ENCODE measurements at places on chromosomes 3 and 15.

GRCh38 chr15:73337187-73337586 is 31.6 kb downstream of the HCN4 start:
- no peak for DNase-seq

GRCh38 chr15:93070551-93071296 is 18.3 kb downstream of the RGMA start:
- DNase-seq = no peak

DNA sequence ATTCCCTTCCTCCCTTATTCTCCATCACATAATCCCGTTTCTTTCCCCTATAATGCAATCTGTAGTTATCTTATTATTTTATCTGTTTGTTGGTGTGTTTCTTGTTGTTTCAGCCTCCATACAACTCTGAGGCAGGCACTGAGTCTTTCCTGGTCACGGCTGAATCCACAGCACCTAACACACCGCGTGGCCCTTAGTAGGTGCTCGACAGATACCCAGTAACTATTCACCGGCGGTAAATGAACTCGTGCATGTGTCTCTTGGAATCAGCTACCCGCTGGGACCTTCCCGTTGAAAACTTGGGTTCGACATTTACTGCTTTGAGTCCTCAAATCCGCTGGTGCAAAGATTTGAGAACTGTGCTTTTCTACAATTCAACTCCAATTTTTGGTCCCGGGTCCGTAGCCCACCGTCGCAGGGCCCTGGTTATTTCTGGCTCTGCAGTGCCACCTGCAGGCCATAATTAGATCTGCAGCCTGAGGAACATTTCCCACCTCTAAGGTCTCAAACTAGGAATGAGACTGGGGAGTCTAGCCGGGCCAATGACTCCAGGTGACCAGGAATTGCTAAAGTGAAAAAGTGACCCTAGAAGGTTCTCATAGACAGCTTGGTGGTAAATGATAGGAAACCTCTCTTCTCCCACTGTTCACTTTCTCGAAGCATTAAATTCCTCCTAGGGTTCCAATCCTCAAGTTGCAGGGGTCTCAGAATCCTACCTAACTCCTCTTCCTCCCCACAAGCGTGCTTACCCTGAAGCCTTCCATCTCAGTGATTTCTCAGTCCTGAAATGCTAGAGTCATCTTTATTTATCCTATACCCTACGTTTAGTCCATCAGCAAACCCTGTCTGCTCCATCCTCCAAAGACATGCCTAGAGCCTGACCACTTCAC is 40.0 kb upstream of the TRH start:
- DNase-seq = peak; percentile 48

- DNase-seq = no peak
Observed at GRCh38 chr3:31439890-31440750, 92.6 kb upstream of the STT3B start.

GRCh38 chr3:159929171-159930141 is 59.2 kb upstream of the IL12A start:
- DNase-seq = no peak

GRCh38 chr15:61459785-61460707 is 230.9 kb upstream of the RORA start:
- no peak for DNase-seq

GRCh38 chr15:42996871-42997270 is 76.3 kb upstream of the TTBK2 start:
- DNase-seq = no peak

DNA sequence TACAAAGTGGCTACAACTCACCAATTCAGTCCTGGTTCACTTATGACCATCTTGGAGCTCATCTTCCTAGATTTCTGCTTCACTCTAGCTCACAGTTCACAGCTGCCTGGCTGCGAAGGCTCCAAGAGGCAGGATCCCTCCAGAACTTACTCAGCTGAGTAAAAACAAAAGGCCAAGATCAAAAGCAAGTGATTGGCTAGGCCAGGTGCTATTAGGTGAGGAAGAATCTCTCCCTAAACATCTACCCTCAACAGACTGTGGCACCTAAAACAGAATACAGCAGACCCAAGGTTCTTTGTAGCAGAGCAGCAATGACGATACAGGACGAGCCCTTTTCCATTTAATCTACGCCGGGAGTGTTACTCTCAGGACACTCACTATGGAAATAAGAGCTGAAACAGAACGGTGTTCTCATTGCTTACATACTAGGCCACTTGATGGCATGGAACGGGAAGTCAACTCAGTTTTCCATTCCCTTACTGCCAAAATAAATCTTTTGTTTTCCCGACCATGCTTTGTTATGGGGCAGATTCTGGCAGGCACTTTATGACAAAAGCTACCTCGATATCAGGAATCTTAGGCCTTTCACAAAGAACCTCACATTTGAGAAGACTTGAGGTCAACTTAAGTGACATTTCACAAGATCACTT is 901 bp downstream of the ICE2 start:
- DNase-seq = no peak

- no peak for DNase-seq
Observed at GRCh38 chr3:23941440-23941839, 3.6 kb upstream of the NR1D2 start.

- no peak for DNase-seq
Observed at GRCh38 chr3:46097691-46098241, 70.5 kb upstream of the XCR1 start.

DNA sequence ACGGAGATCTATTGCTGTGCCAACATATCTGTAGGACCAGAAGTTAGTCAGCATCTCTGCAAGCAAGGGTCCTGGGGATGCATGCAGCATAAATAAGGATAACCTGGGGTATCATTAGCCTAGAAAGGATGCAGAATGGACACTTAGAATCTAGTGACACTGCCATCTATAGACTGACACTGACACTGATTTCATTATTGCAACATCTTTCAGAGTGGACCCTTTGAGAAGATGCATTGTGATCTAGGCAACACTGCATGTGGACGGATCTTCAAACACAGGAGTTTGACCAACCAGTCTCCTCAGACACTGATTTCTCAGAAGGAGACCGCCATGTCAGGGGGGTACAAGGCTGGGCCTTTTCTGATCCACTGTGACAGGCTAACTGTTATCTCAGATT is 52.4 kb downstream of the SCN10A start:
- no peak for DNase-seq

DNA sequence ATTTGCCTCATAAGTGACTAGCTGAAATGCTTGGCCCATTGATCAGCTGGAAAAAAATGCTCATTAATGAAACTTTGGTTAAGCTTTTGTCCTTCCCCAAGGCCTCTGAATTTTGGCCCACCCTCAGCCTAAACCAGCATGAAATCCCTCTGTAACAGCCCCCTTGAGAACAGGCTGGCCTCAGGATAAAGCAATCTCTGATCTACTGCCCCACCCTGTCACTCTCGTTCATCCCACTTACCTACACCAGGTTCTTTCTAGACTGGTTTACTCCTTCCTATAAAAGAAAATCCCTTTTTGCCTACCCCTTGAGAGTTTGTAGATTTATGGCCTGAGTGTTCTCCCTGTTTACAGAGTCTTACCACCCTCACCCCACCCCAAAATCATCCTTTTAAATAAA is 3.4 kb upstream of the AEN start:
- DNase-seq = no peak

DNA sequence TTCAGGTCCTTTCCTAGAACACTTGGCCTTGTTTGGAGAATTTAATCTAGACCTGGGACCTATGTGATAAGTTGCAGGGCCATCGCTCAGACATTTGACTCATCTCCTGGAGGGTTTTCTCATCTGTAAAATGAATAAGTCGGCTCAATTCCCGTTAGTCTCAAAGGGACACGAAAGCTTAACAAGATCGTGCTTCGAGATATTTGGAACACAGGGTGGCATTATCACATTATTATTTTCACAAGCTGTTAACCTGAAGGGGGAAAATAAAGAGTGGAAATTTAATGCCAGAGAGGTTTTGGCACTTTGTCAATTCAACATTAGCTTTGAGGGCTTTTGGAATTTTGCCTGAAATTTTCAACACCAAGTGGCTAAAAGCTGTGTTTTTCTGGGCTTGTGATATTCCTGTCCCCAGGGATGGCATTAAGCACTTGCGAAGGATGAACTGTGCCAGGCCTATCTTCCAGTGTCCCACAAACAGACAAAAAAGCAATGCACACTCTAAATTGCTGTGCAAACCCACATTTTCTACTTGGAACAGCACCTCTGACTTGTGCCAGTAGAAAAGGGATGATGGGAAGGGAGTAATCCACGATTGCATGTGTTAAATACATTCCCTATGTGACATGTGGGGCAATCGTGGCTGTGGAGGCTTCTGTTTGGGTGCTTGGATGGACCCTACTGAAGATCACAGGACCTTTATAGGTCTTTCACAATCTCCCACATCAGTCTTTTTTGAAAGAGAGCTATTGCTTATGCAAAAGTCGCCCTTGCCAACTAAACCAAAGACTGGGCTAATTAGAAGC is 478.7 kb downstream of the MFSD1 start:
- no peak for DNase-seq

DNA sequence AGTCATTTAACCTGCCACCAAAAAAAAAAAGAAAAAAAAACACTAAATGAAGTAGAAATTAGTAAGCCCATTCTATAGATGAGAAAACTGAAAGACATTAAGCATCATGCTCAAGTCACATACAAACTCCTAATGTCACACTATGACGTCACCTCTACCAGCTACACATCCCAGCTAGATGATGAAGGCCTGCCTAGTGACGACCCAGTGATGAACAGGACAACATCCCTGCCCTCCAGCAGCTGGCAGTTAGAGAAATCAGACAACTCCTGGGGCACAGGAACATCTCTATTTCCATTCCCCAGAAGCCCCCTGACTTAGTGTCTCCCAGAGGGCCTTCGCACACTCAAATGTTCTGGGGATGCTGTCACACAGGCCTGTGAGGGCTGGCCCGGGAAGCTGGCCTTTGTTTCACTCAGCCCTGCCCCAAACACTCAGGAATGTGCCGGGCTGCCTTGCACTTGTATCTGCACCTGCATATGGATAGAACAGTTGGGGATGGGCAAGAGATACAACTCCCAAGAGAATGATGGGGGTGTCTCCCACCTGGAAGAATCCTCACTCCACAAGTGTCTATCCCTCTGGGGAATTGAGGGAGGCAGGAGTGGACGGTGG is 7.0 kb upstream of the HAPLN3 start:
- DNase-seq = no peak

- no peak for DNase-seq
Observed at GRCh38 chr3:157872902-157873301, 233.3 kb downstream of the SHOX2 start.

DNA sequence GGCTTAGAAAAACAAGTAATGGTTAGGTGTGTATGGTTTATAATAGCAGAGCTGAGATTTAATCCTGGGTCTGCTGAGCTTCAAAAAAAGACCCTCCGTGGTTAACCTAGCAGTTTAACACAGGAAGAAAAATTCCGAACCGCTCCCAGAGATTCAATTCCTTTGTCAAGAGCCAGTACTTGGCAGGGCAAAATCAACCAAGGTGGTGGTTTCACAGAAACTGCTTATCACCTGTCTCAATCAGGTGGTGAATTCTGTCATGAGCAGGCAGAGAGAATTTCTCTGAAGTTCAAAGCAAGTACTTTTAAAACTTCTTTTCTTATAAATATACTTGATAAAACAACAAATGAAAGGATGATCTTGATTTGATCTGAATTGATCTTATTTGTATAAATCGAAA is 17.2 kb downstream of the SYNPR start:
- no peak for DNase-seq

DNA sequence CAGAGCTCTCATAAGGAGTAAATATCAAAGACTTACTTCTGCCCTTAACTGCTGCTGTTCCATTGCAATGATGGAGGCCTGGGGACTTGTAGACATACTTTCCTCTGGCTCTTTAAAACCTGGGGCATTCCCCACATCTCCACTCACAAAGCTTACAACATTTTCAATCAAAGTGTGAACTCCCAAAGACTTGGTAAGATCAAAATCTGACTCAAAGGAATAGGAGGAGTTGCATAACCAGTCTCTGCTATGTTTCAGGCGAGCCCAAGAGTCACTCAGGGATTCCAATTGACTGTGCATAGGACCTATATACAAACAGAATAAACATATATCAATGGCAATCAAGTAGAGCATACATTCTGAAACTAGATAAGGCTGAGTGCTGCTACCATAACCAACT is 101.5 kb downstream of the FBXL22 start:
- DNase-seq = no peak

DNA sequence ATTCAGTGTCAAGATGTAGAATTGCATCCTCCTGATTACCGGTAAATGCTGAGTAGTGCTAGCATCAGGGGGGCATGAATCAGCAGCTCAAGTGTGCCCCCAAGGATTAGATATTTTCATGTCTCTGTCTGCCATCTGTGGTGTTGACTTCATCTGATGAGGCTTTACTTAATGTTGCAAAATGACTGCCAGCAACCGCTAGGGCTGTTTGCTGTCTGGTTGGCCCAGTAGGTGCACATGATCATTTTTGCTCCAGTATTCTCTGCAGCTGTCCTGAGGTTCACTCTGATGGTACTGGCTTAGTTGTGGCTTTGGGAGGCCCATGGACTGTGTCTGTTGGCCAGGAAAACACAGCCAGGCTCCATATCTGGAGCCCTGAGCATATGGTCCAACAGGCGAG is 316.4 kb downstream of the SOX2 start:
- DNase-seq = no peak

GRCh38 chr3:33799202-33799551 is 747 bp downstream of the PDCD6IP start:
- DNase-seq = no peak

DNA sequence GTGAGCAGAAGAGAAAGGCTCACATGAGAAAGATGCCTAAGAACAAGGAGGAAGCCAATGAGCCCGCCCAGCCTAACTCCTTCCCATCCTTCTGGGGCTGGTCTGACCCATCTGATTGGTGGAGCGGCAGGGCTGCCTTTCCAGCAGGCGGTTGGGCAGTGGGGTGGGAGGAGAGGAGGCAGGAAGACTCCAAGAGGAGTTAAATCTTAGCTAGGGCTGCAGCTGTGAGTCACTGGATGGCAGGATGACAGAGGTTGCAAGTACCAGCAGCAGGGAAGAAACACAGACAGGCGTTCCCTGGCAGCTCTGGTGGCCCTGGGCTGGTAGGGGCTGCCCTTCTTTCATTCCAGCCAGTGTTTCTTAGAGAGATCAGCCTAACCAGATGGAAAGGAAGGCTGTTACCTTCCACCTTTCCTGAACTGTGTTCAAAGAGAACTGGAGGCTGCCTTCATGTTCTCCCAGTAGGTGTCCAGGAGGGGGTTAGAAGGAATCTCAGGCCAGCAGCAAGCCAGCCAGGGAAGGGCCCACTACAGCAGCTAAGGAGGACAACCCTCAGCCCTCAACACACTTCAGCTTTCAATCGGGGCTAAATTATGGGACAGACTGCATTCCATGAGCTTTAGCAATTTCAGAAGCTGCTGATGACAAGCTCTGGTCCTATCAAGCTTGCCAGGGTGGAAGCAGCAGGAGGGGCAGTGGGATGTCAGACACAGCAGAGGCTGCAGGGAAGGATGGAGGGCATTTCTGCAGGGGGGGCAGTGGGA is 50.3 kb downstream of the CHSY1 start:
- no peak for DNase-seq

- no peak for DNase-seq
Observed at GRCh38 chr3:24628523-24629258, 134.0 kb upstream of the THRB start.

DNA sequence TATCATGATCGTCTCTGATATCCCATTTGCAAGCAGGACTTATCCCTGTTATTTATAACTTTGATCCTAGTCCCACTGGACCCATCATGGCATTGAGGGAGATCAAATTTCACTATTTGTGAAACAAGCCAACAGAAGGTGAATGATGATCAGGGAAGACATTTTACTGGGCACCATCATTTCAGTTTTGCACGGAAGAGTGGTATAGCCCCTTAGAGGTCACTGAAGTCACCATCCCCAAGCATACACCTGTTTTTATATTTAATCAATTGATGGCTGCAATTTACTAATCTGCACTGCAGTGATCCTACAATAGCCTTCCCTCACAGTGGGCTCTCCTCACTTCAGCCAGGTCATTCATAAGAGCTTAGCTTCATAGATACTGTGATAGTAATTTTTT is 132.4 kb downstream of the FHIT start:
- DNase-seq = no peak
